ENCODE measurements at places on chromosomes 12 and 14.

DNA sequence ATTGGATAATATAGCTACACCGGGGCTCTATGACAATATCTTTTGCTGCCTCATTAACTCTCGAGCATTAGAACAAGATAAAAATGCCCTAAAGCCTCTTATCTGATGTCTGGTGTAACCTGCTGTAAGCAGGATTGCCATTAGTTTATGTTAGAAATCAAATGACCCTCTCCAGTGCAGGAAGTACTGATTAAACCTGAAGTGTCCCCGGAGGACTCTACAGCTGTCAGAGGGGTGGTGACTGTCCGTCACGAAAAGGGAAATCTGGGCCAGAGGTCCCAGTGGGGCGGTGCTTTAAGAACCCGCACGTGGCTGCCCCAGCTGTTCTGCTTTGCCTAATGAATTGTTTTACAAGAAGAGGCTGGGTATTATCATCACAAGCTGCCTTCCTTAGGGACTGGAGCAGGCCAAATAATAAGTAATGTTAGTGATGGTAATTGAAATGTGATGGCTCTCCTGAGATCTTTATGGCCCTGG lies 55.7 kb downstream of the LIN52 start:
- no peak for DNase-seq

GRCh38 chr12:89372584-89373370 lies 20.5 kb upstream of the DUSP6 start:
- no peak for DNase-seq

- DNase-seq = peak; percentile 48
These were observed 456.2 kb downstream of the FOXG1 start for GRCh38 chr14:29222671-29223268.

DNA sequence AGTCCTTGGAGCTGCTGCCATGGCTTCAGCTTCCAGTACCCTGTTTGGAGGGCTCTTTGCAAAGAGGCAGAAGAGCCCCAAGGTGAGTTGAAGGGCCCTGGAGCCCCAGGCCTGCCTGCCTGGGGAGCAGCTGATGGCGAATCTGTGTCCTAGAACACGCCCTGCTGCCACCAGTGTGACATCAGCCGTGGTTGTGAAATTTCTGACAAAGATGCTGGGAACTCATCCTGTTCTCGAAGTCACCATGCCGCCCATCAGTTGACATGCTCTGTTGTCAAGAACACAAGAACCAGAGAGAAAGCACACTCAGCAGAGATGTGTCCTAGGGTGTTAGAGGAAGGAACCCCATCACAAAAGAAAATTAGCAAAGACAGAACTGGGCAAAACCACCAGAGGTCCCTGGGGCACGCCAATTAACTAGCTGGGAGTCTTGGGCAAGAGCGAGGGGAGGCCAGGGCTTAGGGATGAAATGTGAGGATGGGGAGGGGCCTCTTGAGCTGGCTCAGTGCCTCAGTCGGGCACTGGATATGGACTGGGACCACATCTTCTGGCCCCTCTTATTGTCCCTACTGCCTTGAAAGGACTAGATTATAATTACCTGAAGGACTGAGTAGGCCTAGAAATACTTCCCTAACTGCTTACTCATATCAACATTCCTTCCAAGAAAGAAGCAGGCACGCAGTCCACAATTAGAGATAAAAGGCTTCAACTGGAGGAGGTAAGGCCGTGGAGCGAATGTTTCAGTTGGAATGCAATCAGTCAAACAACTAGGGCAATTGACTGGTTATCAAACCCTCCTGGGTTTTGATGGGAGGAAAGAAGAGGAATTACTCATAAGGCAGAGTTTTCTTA lies 163.1 kb downstream of the CACNA1C start:
- no peak for DNase-seq

DNA sequence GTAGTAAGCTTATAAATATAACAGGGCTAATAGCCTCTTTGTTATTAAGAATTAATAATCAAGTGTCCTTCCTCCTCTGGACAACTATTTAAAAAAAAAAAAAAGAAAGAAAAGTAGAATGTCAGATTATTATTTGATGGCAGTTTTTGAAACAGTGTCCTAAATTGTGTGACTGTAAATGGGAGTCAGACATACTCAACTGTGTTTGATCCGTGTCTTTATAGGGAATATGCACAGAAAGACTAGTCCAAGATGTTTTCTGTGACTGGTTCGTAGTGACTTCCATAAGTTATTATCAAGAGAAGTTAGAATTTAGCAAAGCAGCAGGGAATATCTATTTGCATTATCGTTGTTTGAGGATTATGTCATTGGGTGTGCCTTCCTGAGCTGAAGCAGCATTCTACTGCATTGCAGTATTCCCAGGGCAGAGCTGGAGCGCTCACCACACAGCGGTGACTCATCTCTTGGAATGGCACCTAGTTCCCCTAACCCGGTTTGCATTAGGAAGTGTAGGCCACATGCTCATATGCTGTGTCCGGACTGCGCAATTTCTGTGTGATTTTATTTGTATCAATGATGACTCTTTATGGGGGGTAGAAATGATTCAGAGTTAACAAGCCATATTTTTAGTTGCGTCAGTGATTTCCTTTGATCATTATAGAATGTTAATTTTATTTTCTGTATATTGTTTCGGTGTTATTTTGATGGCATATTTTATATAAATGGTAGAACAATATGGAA lies 7.9 kb downstream of the DYNC1H1 start:
- peak; percentile 100 for DNase-seq

- DNase-seq = no peak
These were observed 181.9 kb upstream of the NRXN3 start for GRCh38 chr14:77988096-77988870.

GRCh38 chr12:1130164-1130563 lies 139.1 kb downstream of the ERC1 start:
- peak; percentile 13 for DNase-seq

DNA sequence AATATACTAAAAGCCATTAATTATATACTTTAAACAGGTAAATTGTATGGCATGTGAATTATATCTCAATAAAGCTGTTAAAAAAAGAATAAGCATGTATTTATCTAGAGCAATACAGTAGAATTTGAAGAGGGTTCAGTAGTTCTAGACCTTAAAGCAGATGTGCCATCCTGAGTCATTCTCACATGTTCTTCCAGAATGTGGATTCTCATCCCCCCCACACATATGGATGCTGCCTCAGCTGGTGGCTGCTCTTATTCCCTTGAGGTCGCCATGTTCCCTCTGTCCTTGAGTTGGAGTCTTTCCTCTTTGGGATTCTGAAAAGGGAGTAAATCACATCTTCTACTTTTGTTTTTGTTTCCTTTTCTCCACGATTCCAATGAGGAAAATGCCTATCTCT lies 321.3 kb downstream of the AEBP2 start:
- DNase-seq = no peak

GRCh38 chr14:103521951-103522563 lies 573 bp downstream of the CKB start:
- DNase-seq = no peak

- no peak for DNase-seq
These were observed 5.9 kb upstream of the GNB3 start for GRCh38 chr12:6834873-6835272.

DNA sequence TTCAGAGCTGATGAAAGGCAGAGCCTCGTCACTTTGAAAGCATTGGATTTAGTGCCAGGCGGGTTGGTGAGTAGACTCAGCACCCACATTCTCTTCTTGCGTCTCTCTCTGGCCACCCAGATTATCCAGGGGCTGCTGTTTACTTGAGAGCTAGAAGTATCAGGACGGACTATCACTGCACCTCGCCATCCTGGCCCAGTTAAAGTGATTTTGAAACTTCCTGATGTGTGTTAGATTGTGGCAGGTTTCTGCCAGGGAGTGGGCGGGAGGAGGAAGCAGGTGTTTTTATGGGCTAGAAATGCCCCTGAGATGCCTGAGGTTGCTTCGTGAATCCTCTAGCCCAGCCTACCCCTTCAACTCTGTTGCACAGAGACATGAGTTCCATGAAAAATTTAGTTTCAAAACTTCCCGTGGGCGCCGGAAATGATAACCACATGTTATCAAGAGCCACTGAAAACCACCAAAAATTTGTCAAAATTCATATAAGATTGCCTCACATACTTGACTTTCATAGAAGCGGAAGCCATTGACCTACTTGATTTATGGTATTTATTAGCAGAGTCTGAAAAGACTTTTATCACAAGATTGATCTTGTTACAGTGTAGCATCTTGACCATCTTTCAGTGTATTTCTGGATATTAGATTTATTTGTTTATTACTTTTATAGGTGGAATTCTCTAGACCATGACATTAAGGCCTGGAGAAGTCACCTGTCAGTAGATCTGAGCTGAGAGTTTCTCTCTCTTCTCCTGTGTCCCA lies 466.0 kb downstream of the RAD51B start:
- DNase-seq = no peak

DNA sequence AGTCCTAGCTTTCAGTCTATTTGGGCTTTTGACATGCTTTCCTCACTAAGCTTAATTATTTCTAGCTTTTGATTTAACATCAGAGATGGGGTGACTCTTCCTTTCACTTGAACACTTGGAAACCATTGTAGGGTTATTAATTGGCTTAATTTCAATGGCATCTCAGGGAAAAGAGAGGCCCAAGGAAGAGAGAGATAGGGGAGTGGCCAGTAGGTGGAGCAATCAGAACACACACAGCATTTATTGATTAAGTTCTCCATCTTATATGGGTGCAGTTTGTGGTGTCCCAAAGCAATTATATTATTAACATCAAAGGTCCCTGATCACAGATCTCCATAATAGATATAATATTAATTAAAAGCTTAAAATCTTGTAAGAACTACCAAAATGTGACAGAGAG lies 1466.1 kb upstream of the SEL1L start:
- peak; percentile 7 for DNase-seq

GRCh38 chr12:71556875-71557274 lies 106.8 kb downstream of the ZFC3H1 start:
- DNase-seq = peak; percentile 96

- DNase-seq = peak; percentile 76
These were observed 27.0 kb upstream of the HIF1A start for GRCh38 chr14:61668282-61668681.

DNA sequence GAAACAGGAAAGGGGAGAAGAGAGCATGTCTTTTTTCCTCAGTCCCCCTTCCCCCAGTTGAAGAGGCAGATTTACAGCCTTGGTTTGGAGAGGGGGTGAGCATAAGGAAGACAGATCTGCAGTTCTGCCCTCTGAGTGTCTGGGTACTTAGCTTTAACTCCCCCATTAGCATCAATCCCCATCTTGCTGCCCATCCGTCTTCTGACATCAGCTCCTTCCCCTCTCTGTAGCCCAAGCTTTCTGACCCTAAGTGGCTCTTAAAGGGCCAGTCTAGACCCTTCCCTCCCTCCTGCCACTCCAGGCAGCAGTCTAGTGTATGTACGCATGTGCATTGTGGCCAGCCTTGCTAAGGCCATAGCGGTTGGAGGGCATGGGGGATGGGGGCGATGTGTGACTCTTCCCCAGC lies 7.3 kb downstream of the GPR84 start:
- no peak for DNase-seq

- DNase-seq = no peak
These were observed 101.2 kb upstream of the DAAM1 start for GRCh38 chr14:59087240-59087639.

GRCh38 chr12:108021949-108022522 lies 107.1 kb upstream of the WSCD2 start:
- no peak for DNase-seq

GRCh38 chr12:19847294-19848059 lies 408.2 kb downstream of the AEBP2 start:
- no peak for DNase-seq

- DNase-seq = no peak
These were observed 70.7 kb downstream of the SCARB1 start for GRCh38 chr12:124792961-124793441.

- no peak for DNase-seq
These were observed 56.9 kb upstream of the CORO1C start for GRCh38 chr12:108788076-108788782.

GRCh38 chr12:39064708-39065107 lies 159.3 kb upstream of the CPNE8 start:
- no peak for DNase-seq

DNA sequence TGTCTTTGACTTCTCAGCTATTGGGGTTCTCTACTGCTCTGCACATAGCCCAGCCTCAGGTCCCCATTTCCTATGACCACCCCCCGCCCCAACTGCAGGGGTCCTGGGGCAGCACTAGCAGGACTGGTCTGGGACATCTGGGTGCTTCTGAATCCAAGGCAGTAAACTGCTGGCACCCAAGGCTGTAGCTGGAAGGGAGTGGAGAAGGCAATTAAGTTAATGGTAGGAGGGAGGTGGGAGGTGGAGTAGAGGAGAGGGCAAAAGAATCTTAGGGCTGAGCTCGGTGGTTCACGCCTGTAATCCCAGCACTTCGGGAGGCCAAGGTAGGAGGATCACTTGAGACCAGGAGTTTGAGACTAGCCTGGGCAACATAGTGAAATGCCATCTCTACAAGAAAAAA lies 11.5 kb downstream of the PLEK2 start:
- DNase-seq = no peak

All from HT1080 (cell line).